ENCODE measurements at places on chromosomes 3 and 15.

DNA sequence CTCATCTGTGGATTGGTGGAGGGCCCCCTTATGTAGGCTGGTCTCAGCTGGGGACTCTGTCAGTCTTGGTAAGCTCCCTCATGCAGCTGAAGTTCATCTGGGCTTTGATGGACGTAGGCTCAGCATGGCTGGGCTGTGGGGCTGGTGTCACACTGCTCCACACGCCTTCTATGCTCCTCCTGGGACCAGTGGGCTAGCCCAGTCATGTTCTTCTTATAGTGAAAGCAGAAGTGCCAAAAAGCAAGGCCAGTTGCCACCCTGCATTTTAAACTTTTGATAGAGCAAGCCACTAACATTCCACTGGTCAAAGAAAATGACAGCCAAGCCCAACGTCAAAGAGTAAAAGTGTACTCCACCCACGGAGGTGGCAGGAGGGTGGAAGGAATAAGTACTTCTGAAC lies 165.5 kb downstream of the MEX3B start:
- DNase-seq = no peak

- DNase-seq = no peak
Observed at GRCh38 chr3:164577667-164578210, 500.6 kb downstream of the SI start.

GRCh38 chr3:4977001-4977852 lies 2.0 kb upstream of the BHLHE40 start:
- DNase-seq = no peak

- DNase-seq = no peak
Observed at GRCh38 chr3:186178412-186178811, 69.5 kb upstream of the ETV5 start.

- DNase-seq = no peak
Observed at GRCh38 chr15:36811903-36812302, 232.5 kb downstream of the CDIN1 start.

GRCh38 chr3:165938986-165939540 lies 101.8 kb upstream of the BCHE start:
- DNase-seq = no peak

DNA sequence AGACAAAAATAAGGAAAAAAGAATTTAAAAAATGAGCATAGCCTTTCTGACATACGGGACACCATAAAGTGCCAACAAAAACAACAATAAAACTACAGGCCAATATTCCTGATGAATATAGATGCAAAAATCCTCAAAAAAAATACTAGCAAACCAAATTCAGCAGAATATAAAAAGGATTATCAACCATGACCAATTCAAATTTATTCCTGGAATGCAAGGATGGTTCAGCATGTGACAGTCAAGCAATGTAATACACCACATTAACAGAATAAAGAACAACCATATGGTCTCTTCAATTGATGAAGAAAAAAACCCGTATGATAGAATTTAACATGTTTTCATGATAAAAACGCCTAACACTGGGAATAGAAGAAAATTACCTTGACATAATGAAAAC lies 341.7 kb downstream of the PYDC2 start:
- DNase-seq = no peak

DNA sequence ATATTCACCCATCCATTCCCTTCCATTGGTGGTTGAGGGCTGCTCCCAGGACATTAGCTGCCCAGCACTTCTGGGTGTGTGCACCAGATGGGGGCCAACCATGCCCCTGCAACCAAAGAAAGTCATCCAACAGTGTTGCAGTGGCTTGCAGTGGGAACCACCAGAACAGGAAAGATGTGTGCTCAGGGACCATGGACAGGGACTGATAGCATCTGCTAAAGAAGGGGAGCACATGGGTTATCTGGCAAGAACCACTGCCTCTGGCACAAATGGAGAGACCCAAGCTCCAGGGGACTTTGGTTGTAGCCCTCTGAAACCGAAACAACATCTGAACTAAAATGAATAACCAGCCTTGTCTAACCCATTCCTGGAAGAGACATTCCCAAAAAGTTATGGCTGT lies 8.1 kb downstream of the DCLK3 start:
- DNase-seq = no peak

- no peak for DNase-seq
Observed at GRCh38 chr15:43187544-43188155, 2.4 kb downstream of the CCNDBP1 start.

DNA sequence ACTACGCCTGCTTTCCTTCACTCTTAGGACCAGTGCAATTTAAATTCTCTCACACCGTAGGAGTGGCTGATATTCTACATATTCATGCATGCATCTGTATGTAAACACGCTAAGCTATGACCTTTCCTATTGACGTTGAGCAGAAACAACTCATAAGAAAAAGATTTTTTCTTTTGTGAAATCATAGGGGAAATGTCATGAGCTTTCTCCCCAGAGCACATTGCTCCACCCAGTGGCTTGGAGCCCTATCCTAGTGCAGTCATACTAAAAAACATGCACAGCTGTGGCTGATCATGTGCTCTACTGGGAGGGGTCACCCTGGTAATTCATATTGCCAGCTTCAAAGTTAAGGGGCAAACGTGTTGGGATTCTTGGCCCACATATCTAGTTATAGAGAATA lies 1.8 kb upstream of the MESD start:
- DNase-seq = no peak

DNA sequence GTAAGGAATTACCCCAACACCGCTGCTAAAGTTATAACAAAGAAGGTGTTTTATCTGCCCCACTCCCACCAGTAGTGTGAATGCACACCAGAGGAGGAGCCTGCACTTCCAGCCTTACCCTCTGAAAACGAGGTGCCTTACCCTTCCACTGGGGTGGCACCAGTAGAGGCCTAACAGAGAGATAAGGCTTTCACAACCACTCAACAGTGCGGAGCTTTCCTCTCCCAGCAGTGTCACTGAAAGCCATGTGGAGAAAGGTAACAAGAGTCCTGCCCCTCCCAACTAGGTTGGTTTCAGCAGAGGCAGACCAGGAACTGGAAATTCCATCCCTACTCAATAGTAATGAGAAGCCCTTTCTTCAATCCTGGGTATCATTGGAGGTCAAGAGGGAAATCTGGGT lies 539.2 kb downstream of the VGLL3 start:
- no peak for DNase-seq

DNA sequence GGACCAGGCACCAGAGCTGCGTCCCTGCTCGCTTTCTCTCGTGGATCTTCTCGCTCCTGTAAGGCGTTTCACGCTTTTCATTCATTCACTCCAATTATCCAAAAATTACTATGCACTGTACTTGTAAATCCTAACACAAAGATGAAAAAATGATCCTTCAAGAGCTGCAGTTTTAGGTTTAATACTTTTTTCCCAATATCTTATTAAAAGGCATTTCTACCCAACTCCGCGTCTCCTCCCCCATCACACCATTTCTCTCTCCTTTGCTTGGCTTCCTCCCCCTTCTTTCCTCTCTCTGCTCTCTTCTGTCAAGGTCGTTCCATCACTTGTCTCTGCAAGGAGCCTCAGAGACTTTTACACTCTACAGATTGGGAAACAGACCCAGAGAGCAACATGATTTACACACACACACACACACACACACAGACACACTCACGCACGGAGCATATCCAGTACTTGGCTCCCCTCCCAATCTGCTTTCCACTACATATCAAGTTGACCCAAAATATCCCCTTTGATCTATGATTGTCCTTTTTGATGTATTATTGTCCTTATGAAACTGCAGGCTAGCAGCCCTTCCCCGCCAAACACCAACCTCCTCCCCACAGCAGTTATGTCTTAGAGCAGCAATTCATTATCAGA lies 479 bp upstream of the CLDN1 start:
- no peak for DNase-seq

GRCh38 chr3:27356976-27357375 lies 12.2 kb downstream of the NEK10 start:
- DNase-seq = no peak

DNA sequence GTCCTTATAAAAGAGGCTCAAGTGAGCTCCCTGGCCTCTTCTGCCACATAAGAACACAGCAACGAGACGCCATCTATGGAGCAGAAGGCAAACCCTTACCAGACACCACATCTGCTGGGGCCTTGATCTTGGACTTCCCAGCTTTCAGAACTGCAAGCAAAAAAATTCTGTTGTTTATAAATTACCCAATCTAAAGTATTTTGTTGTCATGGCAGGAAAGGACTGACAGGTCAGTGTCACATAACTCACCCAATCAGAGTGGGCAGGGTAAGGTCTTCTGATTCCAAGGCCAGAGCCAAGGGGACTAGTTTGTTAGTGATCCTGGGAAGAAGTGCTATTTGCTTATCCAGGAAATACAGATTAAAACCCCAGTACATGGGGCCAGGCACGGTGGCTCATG lies 98.9 kb downstream of the HMG20A start:
- DNase-seq = no peak

DNA sequence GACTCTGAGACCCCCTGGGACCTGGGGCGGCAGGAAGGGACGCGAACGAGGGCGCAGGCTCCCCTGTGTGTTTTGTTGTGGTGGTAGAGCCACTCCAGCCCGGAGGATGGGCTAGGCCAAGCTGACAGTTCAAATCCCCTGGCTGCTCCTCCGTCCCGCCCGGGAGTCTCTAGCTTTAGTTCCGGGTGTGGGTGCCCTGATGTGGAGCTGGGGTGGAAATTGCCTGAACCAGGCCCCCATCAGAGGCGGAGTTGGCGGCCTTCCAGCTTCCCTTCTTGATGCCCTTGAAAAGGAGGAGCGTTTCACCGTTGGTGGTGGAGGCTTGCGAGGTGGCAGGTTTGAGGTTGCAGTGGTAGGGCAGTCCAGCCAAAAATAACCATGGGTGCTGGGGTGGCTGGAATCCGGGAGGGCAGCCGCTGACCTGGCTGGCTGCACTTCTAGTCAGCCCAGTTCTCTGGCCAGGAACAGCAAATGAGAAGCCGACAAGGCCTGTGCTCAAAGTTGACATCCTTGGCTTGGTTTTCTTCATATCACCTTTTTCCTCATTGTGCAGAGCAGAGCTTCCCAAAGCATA lies 817 bp downstream of the CLK3 start:
- no peak for DNase-seq

GRCh38 chr15:74782259-74783071 lies 585 bp downstream of the CSK start:
- DNase-seq = no peak

DNA sequence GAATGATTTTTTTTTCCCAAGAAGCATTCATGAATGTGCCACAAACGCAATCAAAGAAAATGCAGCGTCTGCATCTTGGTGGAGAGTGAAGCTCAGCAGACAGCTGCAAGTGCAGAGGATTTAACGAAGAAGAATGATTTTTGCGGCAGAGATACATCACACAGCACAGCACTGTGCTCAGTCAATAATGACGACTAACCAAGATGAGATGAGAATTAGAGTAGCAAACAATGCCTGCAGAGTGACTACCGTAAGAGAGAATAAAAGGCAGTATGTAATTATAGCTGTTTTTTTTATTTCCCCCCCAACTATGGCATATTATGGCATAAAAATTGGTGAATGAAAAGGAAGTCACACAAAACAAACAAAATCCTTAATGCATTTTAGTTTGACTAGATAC lies 218.0 kb upstream of the ROBO1 start:
- DNase-seq = no peak

DNA sequence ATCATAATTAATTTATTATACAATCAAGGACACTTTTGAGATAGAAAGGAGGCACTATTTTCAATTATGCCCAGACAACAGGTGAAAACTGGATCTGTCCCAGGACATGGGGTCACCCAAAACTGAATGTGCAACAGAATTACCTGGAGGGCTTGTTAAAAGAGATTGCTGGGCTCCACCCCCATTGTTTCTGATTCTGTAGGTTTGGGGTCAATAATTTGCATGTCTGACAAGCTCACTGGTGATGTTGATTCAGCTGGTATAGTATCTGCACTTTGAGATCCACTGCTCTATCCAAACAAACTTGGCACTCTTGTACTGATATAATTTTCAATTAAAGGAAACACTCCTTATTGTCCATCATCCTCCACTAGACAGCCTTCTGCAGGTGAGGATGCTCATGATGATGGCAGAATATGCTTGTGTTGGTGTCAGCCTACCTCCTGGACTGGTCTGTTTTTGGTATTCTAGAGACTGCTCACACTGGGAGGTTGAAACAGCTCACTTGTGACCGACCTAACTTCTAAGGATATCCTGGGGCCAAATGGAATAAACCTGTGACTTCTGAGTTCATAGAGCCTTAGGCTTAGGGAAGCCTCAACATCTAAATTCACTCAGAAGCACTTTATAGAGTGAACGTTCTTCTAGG lies 2.2 kb downstream of the P2RY14 start:
- no peak for DNase-seq

DNA sequence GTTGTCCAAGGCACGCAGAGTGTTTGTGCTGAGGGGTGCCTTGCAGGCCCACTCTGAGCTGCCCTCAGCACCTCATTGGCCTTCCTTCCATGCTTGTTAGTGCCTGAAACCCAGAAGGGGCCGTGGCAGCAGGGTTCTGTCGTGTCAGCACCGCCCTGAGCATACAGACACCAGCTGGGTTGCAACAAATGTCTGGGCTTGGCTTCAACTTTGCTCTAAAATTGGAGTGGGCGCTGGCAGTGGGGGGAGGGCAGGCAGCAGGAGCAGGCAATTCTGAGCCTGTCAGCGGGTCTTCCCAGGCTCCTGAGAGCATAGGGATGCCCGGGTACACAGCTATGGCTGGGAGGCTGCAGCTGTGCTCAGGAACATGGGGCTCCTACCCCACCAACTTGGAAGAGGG lies 464.3 kb downstream of the EPHA3 start:
- DNase-seq = no peak

Measured in iPS DF 19.7 (cell line).